Stimulated activated CD4-positive, alpha-beta T cell treated with anti-CD3 and anti-CD28 coated beads, Interleukin-1b, Interleukin-23, amount 100 ng/mL, for 48 hours (primary cell): ENCODE measurements at places on chromosomes 5 and 9.
A peak's percentile ranks its signal among the peaks of the same experiment; 100 is the strongest.

DNA sequence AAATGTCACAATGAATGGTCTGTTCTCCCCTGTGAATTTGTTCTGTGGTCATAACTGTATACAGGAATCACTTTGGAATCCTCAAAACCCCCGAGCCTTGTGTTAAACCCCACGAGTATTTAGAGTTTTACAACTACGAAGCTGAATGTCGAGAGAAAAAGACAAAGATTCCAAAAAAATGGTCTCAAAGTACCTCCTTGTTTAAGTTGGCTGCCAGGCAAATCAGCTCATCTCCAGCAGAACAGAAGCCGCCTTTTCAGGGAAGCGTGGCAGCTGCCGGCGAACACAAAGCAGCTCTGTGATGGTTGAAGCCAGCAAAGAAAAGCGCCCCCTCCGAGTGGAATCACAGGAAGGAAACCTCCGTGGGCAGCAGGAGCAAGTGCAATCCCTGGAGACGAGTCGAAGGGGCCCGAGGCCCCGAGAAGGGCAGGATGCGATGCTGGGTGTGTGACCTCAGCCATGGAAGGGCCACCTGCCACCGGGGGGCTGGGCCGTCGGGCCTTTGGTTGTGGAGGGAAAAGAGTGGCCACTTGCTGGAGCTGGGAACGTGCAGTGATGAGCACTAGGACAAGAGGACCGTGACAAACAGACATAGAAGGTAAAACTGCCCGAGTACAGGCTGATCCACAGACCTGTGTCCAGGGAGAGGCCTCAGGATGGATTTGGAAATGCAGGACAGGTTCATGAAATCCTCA is 706.4 kb downstream of the SEMA5A start:
- DNase-seq: no peak

- DNase-seq: peak; percentile 16
Measured at GRCh38 chr9:21357479-21358460, 7.1 kb upstream of the IFNA6 start.

- no peak for DNase-seq
Measured at GRCh38 chr5:93995126-93995621, 253.8 kb upstream of the POU5F2 start.

- no peak for DNase-seq
Measured at GRCh38 chr5:54315736-54316528, 5.6 kb upstream of the ARL15 start.

- DNase-seq: no peak
Measured at GRCh38 chr5:65021527-65022226, 252.9 kb downstream of the CWC27 start.

- no peak for DNase-seq
Measured at GRCh38 chr5:12460493-12461261, 556.4 kb upstream of the CTNND2 start.

DNA sequence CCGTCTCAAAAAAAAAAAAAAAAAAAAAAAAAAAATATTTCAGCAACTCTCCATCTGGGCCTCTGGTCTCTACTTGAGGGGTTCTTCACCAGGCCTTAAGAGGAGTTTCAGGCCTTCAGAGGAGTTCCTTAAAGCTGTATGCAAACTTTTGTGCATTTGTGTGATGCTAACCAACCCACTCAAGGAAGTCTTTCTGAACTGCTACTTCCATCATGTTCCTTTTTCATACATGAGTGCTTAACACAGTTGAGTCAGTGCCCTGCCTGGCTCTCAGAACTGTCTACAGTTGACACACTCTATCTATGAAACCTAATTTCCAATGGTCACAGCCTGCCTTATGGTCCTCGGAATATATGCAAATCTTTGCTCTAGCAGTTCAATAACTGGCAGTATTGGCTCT is 146.5 kb downstream of the MEF2C start:
- no peak for DNase-seq

DNA sequence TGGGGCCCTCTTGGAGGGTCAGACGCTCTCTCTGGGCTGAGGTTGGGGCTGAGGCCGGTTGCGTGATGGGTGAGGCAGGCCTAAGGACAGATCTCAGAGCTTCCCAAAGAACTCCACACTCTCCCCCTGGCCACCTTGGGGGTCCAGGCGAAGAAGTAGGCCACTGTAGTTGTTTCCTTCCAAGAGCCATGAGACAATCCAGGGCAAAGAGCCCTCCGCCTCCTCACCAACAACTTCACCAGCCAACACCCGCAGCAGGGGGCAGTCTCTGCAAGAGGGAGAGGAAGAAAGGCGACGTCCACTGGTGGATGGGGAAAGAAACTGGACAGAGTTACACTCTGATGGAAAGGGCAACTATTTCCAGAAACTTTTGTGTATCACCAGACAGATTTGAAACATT is 10.7 kb downstream of the SLC35A4 start:
- no peak for DNase-seq

- DNase-seq: peak; percentile 54
Measured at GRCh38 chr5:179795863-179796833, 2.4 kb downstream of the LTC4S start.

DNA sequence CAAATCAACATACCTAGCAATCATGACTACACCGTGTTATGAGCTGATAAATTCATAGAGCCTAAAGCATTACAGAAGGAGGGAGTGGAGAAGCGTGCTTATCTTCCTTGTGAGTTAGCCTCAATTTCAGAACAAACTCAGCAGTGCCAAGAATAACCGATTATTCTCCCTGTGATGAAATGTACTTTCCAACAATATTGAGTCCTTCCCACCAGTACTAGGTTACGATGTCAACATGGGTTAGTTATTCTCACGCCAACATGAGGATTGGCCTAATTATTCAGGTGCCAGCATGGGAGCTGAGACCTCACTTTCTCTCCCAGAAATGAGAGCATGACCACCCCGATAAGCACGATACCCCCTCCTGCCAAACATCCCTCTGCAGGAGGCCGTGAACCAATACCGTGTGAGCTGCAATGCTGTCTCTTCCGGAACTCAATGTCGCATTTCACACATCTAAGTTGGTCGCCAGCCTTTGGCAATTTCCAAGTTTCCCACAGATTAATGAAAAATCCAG is 193.7 kb downstream of the ENC1 start:
- DNase-seq: no peak

DNA sequence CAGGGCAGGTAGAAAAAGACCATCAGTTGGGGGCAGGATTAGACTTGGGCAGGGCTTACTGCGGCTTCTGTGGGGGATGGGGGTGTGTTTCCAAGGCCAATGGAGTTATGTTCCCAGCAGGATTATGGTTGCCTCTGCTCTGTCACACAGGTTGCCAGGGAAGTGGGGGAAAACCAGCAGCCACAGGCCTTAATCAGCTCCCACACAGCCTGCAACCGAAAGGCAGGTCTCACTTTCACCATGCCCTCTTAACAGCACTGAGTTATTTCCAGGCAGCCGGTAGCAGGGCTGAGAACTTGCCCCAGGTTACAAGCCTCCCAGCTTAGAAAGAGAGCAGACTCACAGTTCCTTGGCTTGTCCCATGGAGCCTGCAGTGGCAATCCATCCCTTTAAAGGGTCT is 205.5 kb downstream of the FGF10 start:
- DNase-seq: no peak

DNA sequence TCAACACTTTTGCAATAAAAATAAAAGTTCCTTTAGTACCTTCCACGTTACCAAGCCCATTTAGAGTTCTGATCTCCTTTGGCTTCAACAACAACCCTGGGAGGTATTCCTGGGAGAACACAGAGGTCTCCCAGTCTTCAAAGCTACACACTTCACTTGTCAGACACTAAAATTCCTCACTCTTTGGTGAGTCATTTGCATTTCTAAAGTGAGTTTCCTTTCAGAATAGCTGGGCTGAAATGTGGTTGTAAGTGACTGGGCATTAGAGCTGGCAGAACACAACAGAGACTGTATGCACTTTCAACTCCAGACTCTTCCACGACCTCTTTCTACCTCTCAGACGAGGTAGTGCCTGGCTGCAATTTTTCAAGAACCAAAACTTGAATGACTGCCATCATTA is 11.5 kb upstream of the F2RL1 start:
- no peak for DNase-seq

DNA sequence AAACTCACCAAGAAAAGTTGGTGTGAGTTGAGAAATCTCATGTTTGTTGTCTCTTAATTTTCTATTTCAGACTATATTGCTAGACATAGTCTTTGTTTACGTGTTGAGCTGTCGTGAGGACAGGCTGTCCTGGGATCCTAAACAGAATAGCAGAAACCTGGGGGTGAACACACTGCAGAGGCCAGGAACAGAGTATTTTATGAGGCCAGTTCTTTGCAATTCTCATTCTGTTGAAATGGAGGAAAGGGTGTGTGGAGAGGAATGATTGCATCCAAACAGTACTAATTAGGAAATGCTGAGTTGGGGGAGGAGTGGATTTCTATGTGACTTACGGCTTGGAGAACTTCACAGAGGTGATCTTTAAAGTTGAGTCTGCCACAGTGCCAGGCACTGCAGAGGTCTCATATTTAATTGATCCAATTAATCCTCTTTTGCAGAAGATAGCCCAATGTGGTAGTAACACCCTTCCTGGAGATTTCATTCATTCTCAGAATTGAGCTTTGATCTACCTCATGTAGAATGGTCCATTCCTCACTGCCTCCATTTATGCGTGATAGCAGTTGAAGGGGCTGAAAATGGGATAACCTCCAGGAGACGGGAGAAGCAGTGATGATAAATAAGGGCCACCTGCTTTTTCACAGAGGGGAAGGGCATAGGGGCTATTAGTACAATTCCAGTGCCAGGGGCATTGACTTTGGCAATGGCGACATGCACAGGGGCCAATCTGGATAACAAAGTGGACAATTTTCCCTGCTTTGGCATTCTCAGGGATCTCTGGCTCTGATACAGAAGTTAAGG is 84.7 kb upstream of the TNFAIP8 start:
- no peak for DNase-seq

- DNase-seq: no peak
Measured at GRCh38 chr9:126521551-126521950, 92.2 kb upstream of the LMX1B start.

DNA sequence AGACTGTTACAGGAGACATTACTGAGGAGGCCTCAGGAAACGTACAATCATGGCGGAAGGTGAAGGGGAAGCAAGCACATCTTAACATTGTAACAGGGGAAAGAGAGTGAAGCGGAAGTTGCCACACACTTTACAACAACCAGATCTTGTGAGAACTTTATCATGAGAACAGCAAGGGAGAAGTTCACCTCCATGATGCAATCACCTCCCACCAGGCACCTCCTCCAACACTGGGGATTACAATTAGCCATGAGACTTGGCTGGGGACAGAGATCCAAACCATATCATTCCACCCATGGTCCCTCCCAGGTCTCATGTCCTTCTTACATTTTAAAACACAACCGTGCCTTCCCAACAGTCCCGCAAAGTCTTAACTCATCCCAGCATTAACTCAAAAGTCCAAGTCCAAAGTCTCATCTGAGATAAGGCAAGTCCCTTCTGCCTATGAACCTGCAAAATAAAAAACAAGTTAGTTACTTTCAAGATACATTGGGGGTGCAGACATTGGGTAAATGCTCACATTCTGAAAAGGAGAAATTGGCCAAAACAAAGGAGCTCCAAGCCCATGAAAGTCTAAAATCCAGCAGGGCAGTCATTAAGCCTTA is 138.3 kb downstream of the TMEM161B start:
- no peak for DNase-seq

DNA sequence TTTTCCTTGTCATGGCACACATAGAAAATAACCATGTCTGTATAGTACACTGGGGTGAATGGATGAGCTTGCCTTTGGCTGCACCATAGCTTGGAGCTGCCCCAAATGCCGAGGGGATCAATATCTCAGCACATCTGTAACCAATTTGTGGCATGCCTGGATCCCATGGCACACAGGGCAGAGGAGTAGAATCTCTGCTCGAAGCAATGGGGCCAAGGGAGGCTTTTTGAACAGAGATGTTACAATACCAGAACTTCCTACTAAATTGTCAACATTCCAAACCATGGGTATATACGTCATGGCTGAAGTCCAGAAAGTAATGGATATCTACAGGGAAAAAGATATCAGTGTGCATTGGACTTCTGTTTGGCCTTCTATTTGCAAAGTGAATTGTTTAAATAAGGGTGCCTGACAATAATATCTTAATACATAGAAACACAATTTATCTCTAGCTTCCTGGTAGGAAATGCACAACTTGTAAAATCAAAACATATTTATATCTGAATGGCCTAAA is 39.0 kb downstream of the ESM1 start:
- no peak for DNase-seq

DNA sequence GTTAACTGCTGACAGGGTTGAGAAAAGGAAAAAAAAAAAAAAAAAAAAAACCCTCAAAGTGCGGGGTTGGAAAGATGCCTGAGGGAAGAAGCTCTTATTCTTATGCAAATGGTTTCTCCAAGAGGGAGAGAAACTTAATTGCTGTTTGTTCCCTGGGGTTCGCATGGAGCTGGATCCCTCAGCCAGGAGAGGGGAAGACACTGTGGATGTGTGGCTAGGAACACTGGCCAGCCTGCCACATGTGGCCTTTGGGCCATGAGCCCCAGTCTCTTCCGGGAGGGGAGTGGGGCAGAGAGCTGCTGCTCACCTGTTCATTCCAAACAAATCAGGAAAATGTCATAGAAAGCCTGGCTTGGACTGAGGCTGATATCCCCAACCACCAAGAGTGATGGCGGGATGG is 9.4 kb upstream of the SCGB3A2 start:
- no peak for DNase-seq

DNA sequence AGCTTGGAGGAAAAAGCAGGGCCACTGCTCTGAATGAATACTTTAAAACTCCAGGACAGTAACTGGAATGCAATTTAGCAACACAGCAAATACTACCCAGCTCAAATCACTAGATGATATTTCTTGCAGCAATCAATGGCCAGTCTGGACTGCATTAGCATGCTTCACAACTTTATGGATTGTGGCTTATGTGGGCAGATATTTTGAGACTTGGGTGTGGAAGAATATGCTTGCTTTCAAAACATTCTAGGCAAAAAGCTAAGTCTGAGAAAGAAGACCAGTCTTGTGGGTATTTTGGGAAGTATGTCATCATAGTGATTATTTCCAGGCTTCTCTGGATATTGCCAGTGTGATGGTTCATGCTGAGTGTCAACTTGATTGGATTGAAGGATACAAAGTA is 3.1 kb downstream of the RANBP3L start:
- no peak for DNase-seq

DNA sequence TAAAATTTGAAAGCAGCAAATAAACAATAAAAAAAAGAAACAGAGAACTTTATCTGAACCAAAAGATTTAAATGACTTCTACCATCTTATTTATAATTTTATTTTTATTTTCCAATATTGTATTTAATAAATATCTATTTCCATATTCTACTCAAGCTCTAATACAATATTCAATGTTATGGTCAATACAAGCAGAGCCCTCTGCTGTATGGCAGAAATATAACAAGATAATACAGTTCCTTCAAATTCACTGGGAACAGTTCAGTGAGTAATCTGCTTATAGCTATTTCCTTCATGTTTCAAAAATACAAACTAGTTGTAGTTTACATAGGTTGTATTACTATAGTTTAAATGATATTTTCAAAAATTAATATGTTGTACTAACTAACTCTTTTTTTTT is 332.7 kb downstream of the PRDM9 start:
- no peak for DNase-seq

DNA sequence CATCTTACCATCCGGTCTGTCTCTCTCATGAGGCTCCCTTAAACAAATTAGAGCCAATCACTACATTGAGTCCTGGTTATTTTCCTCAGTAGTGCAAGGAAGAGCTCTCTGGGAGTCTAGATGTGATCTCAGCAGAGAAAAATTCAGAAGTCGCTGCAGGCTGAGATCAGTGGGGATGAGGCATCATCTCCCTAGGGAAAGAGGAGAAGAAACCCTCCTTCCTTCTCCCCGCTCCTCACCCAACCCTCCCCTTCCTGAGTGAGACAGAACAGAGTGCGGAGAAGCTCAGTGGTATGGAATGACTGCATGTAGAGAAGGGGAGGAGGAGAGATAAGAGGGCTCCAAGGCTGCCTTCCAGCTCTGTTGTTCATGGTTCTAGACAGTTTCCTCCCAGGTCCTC is 80.5 kb downstream of the PAPPA start:
- no peak for DNase-seq
